ENCODE measurements at places on chromosomes 3 and 15.

DNA sequence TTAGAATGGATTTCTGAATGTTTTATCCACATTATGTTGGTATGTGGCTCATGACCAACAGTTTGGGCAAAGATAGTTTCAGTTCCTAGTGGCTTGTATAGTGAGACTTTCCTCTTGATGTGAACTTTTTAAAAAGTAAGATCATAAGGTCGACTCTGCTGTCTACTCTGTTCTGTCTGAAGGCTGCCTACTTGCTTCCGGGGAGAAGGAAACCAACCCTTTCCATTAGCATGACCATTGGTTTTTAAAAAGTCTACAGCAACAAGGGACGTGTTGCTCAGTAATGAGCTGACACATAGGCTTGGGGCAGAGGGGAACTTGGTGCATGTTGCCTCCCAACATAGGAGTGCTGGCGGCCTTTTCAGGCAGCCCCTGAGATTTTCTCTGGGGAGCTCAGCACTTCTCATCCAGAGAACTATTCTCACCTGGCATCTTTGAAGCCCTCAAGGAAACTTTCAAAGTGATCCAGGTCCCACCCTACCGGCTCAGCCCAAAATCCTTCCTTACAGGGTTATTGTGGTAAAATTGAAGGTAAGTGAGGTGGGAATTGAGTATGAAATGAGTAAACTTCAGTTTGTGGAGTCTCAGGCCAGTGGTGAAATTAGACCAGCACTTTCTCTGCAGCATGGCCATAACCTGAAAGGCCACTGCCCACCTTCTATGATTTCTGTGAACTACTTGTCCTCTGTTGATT, 30.6 kb downstream of the PSMD6 start:
- no peak for DNase-seq

DNA sequence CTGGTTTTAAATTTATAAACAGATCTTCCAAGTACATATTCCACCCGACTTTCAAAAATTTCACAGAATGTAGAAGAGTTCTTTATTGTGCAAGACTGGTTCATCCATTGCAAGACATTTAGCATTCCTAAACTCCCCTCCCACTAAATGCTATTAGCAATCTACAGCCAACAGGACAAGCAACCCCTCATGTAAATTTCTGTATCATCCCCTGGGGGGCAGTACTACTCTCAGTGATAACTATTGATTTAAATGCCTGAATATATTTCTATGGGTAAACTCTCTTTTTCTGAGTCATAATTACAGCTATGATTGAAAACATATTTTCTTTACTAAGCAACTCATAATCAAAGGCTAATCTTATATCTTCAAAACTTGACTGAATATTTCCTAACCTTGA, 10.7 kb upstream of the SLC15A2 start:
- peak; percentile 4 for DNase-seq

GRCh38 chr3:196774848-196775422, 35.3 kb downstream of the PAK2 start:
- DNase-seq = no peak

- DNase-seq = no peak
Observed at GRCh38 chr3:146894406-146894805, 289.3 kb upstream of the PLSCR5 start.

- no peak for DNase-seq
Observed at GRCh38 chr15:79682851-79683288, 213.9 kb downstream of the MTHFS start.

DNA sequence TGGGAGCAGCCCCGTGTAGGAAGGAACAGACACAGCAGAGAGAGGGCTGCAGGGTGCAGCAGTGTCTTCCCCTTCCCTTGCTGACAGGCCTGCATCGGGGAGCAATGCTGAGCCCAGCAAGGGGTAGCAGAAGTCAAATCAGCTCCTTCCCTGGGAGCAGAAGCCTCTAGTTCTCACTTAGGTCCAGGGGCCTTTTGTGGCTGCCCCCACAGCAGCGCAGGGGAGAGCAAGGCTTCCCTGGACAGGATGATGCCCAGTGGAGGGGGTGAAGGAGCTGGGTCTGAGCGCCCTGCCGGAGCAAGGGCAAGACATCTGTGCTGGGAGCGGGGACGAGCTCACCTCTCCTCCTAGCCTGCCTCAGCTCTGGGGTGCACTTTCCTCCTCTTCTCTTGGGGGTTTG, 827 bp downstream of the PLCB2 start:
- no peak for DNase-seq

- DNase-seq = no peak
Observed at GRCh38 chr15:28909958-28910500, 24.3 kb downstream of the APBA2 start.

DNA sequence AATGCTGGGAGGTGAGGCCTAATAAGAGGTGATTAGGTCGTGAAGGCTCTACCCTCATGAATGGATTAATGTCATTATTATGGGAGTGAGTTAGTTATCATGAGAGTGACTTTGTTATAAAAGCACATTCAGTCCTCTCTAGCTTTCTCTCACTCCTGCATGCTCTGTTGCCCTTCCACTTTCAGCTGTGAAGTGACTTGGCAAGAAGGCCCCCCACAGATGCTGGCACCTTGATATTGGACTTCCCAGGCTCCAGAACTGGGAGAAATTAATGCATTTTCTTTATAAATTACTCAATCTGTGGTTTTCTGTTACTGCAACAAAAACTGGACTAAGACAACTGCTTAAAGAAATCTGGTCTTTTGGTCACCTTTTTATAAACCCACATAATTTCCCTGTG, 144.3 kb downstream of the FBN1 start:
- DNase-seq = no peak

DNA sequence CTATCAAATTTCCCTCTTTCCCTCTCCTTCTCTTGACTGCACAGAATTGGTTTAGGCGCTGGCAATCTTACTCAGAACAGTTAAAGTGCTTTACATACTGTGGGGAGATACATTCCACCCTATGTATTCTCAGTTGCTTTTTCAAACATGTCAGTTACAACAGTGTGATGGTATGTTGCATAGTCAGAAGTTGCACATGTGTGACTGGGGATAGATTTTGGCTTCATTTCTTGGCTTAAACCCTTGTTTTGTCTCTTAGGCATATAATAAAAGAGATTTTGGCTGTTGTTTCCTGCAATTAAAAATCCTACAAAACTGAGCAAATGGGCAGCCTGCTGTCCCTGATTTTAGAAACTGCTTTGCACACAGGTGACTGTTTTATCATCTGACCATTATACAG, 86.7 kb downstream of the PIK3R4 start:
- no peak for DNase-seq

DNA sequence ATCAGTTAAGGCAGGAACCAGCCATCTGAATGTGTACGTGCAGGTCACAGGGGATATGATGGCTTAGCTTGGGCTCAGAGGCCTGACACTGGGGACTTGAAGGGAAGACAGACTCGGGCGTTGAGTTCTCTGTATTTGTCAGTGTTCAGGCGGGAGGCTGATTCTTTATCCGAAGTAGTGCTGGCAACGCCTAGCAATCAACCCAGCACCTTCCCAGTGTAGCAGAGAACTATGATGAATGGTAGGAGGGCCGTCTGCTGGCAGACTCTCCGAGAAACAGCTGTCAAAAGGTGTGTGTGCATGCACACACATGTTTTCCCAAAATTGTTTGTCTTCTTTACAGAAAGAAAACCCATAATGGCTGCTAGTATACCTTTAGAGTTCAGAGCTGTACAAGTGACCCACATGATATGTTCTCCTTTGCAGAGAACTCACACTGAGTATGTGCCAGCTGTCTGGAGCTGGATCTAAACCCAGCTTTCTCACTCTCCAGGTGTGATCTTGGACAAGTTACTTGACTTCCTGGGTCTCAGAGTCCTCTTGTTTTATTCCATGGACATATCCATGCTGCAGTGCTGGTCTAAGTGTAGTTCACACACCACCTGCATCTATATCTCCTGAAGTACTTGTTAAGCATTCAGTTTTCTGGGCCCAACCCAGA, 74.5 kb upstream of the LARS2 start:
- DNase-seq = no peak

DNA sequence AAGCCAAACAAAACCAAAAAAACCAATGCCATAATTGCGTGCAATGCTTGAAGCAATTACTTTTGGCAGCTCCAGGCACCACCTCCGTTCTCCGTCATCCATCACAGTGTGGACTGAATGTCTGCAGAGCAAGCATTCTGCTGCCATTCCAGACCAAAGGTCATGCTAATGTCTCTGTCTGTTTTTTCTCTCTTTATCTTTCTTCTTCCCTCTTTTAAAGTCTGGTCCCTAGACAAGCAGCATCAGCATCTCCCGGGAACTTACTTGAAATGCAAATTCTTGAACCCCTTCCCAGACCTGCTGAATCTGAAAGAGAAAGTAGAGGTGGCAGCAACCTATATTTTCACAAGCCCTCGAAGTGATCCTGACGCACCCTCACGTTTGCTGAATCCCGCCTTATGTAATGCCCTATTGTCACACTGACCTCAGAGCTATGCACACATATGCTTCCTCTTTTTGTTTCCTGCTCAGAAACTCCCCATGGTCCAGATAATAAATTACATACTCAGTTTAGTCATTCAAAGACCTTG, 297.3 kb upstream of the PROK2 start:
- peak; percentile 19 for DNase-seq

DNA sequence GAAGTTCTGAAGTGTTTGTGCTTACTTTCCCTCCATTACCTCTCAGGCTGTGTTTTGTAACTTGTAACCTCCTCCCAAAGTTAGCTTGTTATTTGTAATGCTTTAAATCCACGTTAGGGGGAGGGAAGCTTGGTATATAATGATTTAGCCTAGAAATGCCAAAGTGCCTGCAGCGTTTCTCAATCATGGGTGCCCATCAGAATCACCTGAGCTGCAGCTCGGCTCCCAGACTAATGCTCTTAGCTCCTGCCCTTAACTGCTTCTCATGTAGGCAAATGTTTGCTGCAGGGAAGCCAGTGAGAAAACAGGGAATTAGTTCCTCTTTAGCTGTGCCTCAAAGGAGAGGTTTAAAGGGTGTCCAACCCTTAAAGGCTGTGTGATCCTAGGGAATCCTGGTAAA, 219.2 kb upstream of the NAALADL2 start:
- DNase-seq = no peak

GRCh38 chr15:67166280-67167009, 88.0 kb downstream of the AAGAB start:
- DNase-seq = no peak

GRCh38 chr3:59632760-59633573, 583.1 kb upstream of the CFAP20DC start:
- no peak for DNase-seq

- DNase-seq = no peak
Observed at GRCh38 chr3:176490357-176490756, 706.9 kb downstream of the TBL1XR1 start.
